ENCODE measurements at places on chromosomes 4 and X.

- no peak for DNase-seq
Measured at GRCh38 chr4:119110121-119110520, 25.5 kb upstream of the MYOZ2 start.

DNA sequence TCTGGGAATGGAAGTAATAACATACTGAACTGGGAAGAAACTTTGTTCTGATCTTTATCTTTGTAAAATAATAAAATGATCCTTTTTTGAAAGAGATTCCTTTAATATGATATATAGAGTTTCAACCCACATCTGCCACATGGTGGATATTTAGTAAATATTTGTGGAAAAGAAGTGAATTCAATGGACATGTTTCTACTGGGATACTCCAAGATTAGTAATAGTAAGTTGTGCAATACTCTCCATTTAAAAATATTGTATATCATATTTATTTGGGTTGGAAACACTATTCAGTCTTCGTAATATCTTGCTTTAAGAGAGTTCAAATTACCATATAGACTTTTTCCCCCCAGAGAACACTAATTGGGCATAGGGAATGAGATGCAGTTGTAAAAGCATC is 17.8 kb upstream of the ARSJ start:
- no peak for DNase-seq

DNA sequence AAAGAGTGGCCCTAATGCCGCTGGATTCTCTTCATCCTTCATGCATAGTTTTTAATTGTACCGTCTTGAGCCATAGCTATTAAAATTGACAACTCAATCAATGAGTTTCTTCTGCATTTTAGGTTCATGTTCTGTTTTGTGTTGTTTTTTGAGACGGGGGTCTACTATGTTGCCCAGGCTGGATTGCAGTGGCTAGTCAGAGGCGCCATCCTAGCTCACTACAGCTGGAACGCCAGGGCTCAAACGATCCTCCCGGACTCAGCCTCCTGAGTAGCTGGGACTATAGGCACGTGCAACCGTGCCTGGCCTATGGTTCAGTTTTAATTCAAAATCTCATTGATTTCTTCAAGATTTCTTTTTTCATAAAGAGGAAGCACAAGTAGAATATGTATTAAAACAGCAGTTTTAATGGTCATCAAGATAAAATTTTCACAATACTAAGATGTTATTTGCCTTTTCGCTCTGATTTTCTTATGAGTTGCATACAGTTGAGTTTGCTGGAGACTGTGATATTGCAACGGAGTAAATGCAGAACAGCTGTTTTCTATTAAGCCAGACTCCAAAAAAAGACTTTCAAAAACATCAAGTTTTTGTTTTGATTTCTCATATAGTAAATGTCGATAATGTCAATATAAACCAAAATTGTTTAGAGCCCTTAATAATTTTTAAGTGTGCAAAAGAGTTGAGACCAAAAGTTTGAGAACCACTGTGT is 1.1 kb upstream of the STX18 start:
- no peak for DNase-seq

DNA sequence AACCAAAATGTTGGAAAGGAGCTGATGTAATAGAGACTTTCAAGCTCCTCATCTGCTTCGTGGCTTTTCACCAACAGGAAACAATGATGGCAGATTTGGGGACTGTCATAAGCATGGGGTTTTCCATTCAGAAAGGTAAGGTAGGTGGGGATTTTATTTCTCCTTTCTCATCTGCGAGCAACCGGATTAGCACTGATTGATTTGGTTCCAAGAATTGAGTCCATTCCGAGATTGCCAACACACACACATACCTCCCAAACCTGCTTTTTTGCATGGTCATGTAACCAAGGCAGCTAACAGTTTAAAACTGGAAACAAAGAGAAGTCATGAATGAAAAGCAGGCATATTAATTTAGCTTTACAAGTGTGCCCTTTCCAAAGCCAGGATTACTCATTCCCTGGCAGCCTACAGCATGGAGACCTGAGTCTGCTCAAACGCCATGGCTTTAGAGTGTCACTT is 63.0 kb upstream of the LNX1 start:
- no peak for DNase-seq

DNA sequence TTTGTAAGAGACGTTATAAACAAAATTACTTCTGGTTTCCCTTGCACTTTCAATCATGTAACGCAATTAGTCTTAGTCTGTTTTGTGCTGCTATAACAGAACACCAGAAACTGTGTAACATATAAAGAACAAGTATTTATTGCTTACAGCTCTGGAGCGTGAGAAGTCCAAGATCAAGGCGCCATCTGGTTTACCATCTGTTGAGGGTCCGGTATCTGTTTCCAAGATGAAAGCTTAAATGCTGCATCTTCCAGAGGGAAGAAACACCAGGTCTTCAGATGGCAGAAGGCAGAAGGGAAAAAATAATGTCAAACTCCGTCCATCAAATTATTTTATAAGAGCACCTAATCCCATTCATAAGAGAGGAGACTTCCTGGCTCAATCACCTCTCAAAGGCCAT is 474.1 kb downstream of the PDGFC start:
- DNase-seq, result no peak

DNA sequence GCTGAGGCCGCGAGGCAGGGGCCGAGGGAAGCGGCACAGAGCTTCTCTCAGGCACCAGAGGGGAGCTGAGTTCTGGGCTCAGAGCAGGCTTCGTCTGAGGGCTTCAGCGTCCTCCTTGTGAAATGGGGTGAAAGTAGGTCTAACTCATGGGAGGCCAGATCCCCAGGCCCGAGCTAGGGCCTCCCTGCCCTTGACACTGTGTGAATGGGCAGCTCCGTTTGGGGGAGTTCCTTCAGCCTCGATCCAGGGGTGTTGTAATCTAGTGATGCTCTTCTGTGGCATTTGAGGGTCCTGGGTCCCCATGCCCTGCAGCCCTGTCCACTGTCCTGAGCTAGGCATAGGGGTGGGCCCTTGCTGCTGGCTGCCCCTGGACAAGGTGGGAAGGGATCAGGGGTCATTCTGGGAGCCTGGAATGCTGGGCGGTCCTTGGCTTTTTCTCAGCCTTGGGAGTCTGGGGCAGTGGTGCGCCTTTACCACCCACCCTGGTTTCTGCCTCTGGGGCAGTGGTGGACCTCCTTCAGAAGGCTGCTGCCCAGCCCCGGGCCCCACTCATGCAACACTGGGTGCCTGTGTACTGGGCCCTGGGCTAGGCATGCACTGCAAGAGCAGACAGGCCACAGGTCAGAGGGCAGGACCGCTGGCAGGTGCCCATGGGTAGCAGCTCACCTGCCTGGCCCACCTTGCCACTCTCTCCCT is 4.1 kb downstream of the SH3BP2 start:
- no peak for DNase-seq

Measured in NCI-H1436 treated with DMSO at 0.1 percent for 48 hours (cell line).